Spleen (tissue), 13 donors: ENCODE measurements at places on chromosomes 1 and 21. TPM values are rescaled to one million over a fixed set of nuclear protein-coding genes. Genes with fewer than 3 reads are reported as not detected.

The PDE4DIP gene
- polyA plus RNA-seq: 10.3 TPM

DNA sequence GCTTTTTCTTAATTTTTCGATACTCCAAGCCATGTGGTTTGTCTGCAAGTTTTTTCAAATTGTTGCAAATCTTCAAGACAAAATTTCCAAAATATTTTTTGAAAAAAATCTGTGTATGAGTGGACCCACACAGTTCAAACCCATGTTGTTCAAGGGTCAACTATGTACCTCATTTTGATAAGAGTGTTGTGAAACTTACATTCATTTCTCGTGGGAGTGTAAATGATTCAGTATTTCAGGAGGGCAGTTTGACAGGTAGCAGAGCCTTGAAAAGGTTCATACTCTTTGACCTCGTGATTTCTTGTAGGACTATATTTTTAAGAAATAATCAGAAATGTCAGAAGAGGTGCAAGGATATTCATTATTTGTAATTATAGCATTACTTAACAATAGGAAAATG lies 68.0 kb downstream of the ANGPTL1 start:
- H3K4me3 ChIP-seq: no peak overlapping the region
- H3K4me1 ChIP-seq: no peaks in the 10 kb centered on the region
- H3K36me3 ChIP-seq: peaks cover 37% of the 10 kb centered on the region
- no peak overlapping the region for H3K27ac ChIP-seq

GRCh38 chr21:26140926-26141325 lies 29.6 kb downstream of the APP start:
- H3K27me3 ChIP-seq: no peaks in the 10 kb centered on the region
- no peak overlapping the region for H3K27ac ChIP-seq
- no peak for DNase-seq
- H3K4me1 ChIP-seq: peaks cover 22% of the 10 kb centered on the region

The OR2T4 gene
- not detected for polyA plus RNA-seq

- H3K4me1 ChIP-seq: no peaks in the 10 kb centered on the region
- no peaks in the 10 kb centered on the region for H3K27me3 ChIP-seq
- H3K36me3 ChIP-seq: no peaks in the 10 kb centered on the region
- H3K4me3 ChIP-seq: no peak overlapping the region
- H3K27ac ChIP-seq: no peak overlapping the region
These were observed 494.0 kb downstream of the KCNT2 start for GRCh38 chr1:196114193-196114592.

DNA sequence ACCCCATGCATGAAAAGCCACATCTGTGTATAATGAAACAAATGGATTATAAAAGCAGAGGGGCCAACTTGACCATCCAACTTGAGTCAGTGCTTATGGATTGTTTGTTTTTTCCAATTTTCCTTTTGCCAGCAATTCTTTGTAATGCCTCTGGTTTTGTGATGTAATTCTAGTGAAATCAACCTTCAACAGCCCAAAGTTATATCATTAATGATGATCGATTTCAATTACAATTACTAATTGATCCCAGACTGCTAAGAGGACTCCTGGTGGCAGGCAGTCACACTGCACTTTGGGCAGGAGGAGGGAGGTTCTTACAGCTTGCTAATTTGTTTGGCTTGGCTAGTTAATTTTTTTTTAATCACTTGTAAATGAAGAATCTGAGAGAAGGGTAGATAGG lies 552.3 kb downstream of the NUF2 start:
- no peaks in the 10 kb centered on the region for H3K27me3 ChIP-seq
- H3K4me3 ChIP-seq: no peak overlapping the region
- no peak overlapping the region for H3K27ac ChIP-seq

The PADI1 gene
- 0.09 TPM for polyA plus RNA-seq

DNA sequence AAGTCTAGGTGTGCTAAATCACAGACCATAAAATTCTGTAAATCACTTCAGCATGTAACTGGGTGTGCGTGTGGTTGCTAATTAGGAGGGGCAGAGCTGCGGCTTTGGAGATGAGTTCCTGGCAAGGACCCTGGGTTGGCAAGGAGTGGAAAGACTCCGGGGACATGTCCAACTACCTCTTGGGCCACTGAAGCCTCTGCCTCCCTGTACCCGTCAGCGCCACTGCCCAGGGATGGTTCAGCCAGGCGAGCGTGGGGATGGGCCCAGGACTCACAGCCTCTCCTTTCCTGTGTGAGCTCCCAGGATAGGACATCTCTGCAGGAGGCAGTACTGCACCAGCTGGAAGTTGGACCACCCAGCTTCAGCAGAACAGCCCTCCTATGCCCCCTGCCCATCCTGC lies 386.4 kb upstream of the VAMP3 start:
- H3K27me3 ChIP-seq: no peaks in the 10 kb centered on the region
- no peak overlapping the region for H3K4me3 ChIP-seq
- H3K27ac ChIP-seq: no peak overlapping the region
- peak; percentile 48 for DNase-seq
- no peaks in the 10 kb centered on the region for H3K36me3 ChIP-seq
- H3K4me1 ChIP-seq: peaks cover 33% of the 10 kb centered on the region

- H3K36me3 ChIP-seq: no peaks in the 10 kb centered on the region
- H3K4me3 ChIP-seq: no peak overlapping the region
- no peaks in the 10 kb centered on the region for H3K4me1 ChIP-seq
- H3K27ac ChIP-seq: no peak overlapping the region
- no peaks in the 10 kb centered on the region for H3K27me3 ChIP-seq
- DNase-seq: no peak
These were observed 61.8 kb upstream of the DNAH14 start for GRCh38 chr1:224867715-224868114.

GRCh38 chr1:31576743-31577455 lies 584 bp downstream of the TINAGL1 start:
- H3K4me1 ChIP-seq: peaks cover 13% of the 10 kb centered on the region
- H3K27me3 ChIP-seq: peaks cover 6% of the 10 kb centered on the region
- no peaks in the 10 kb centered on the region for H3K36me3 ChIP-seq
- peak overlapping the region; percentile 61 for H3K4me3 ChIP-seq

- no peak for DNase-seq
- H3K4me1 ChIP-seq: peaks cover 9% of the 10 kb centered on the region
- no peak overlapping the region for H3K4me3 ChIP-seq
- no peaks in the 10 kb centered on the region for H3K36me3 ChIP-seq
- H3K27ac ChIP-seq: no peak overlapping the region
- H3K27me3 ChIP-seq: no peaks in the 10 kb centered on the region
These were observed 131.5 kb upstream of the CTTNBP2NL start for GRCh38 chr1:112264553-112264952.

The NBPF4 gene
- polyA plus RNA-seq: not detected

GRCh38 chr1:115839029-115839678 lies 1.8 kb downstream of the NHLH2 start:
- no peaks in the 10 kb centered on the region for H3K36me3 ChIP-seq
- H3K27me3 ChIP-seq: peaks cover 72% of the 10 kb centered on the region
- no peak overlapping the region for H3K27ac ChIP-seq
- H3K4me1 ChIP-seq: peaks cover 21% of the 10 kb centered on the region
- peak overlapping the region; percentile 3 for H3K4me3 ChIP-seq
- no peak for DNase-seq

- H3K27ac ChIP-seq: no peak overlapping the region
- no peaks in the 10 kb centered on the region for H3K4me1 ChIP-seq
- no peaks in the 10 kb centered on the region for H3K27me3 ChIP-seq
- H3K36me3 ChIP-seq: no peaks in the 10 kb centered on the region
- no peak for DNase-seq
- no peak overlapping the region for H3K4me3 ChIP-seq
These were observed 126.7 kb downstream of the GDAP2 start for GRCh38 chr1:117802531-117803257.

GRCh38 chr1:20255666-20256065 lies 35.0 kb upstream of the VWA5B1 start:
- no peaks in the 10 kb centered on the region for H3K27me3 ChIP-seq
- H3K36me3 ChIP-seq: no peaks in the 10 kb centered on the region
- H3K4me1 ChIP-seq: no peaks in the 10 kb centered on the region
- no peak overlapping the region for H3K27ac ChIP-seq
- no peak overlapping the region for H3K4me3 ChIP-seq
- no peak for DNase-seq

DNA sequence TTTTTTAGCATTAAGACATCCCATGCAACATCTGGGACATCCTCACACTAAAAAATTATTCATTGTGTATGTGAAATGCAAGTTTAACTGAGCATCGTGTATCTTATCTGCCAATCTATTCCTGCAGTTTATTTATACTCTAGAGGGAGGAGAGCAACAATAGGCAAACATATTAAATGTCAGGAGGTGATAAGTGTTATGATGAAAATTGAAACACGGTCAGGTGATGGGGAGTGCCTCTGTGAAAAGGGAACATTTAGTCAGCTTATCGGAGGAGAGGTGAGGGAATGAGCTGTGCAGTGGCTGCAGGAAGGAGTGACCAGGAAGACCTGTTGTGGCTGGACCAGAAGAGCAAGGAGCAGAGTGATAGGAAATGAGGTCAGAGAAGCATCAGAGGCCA lies 775 bp upstream of the EFCAB14 start:
- H3K27ac ChIP-seq: peak overlapping the region; percentile 82
- H3K27me3 ChIP-seq: no peaks in the 10 kb centered on the region
- DNase-seq: no peak
- peak overlapping the region; percentile 97 for H3K4me3 ChIP-seq

The NSL1 gene
- polyA plus RNA-seq: 22.1 TPM

The KIF26B gene
- polyA plus RNA-seq: 0.07 TPM

DNA sequence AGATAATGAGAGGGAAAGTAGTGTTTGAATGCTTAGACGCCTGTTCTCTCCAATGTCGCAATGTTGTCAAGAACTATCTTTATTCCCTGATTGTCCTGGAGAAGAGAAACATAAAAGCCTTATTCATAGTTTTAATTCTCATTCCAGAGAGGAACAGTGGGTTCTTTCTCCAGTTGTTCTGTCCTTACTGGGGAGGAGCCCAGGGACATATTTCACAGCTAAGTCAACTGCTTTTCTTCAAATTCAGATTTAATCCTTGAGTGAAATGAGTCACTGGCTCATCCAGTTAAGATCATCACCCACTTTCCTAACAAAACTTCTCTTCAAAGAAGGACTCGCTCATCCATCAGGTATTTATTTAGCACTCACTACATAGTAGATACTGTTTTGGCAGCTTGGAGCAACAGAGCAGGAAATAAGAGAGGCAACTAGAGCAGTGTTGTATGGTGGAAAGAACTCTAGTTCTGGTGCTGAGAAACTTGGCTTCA lies 365.7 kb upstream of the USP24 start:
- H3K4me1 ChIP-seq: no peaks in the 10 kb centered on the region
- DNase-seq: no peak
- H3K27ac ChIP-seq: no peak overlapping the region
- no peaks in the 10 kb centered on the region for H3K27me3 ChIP-seq
- no peak overlapping the region for H3K4me3 ChIP-seq

The RAB3B gene
- polyA plus RNA-seq: not detected

The CHODL gene
- 2.0 TPM for polyA plus RNA-seq

GRCh38 chr1:2388004-2388913 lies 3.1 kb downstream of the MORN1 start:
- H3K27ac ChIP-seq: peak overlapping the region; percentile 15
- peaks cover 29% of the 10 kb centered on the region for H3K4me1 ChIP-seq

The CLDN17 gene
- not detected for polyA plus RNA-seq

- peak overlapping the region; percentile 82 for H3K27ac ChIP-seq
- H3K27me3 ChIP-seq: no peaks in the 10 kb centered on the region
- peaks cover 24% of the 10 kb centered on the region for H3K4me1 ChIP-seq
These were observed 37.0 kb downstream of the NDUFS5 start for GRCh38 chr1:39063191-39063590.

The VHLL gene
- not detected for polyA plus RNA-seq

DNA sequence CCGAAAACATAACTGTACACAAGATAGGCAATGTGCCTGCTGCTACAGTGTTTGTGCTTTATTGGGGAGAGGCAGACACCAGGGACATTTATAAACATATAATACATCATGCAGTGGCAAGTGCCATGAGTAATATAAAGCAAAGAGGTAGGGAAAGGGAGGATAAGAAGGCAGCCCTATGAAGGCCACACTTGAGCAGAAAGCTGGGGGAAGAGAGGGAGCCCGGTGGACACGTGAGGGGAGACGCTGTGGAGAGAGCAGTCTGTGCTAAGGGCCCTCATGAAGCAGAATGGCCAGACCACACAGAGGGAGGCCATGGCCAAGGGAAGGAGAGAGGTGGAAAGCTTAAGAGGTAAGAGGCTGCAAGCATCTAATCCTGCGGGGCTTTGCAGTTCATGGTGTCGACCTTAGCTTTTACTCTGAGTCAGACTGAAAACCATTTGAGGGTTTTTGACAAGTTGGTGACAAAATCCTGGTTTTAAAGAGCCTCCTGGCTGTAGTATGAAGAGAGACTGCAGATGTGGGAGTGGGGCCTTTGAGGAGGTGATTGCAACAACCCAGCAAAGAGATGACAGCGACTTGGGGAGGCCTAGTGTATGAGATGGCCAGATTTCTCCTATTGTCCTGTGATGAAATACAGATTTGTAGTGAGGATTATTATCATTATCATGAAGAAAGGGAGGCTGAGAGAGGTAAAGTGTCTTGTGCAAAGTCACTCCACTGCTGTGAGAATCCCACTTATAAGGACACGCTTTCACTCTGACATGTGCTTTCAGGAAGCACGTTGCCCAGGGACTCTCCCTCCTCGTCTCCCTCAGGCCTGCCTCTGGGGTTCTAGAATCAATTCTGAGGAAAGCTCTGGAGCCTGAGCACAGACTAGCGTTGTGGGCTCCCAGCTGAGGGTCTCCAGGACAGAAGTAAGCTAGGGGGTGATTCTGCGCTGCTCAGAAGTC lies 192.9 kb downstream of the RHOU start:
- DNase-seq: no peak
- no peak overlapping the region for H3K27ac ChIP-seq
- no peaks in the 10 kb centered on the region for H3K27me3 ChIP-seq
- no peak overlapping the region for H3K4me3 ChIP-seq

DNA sequence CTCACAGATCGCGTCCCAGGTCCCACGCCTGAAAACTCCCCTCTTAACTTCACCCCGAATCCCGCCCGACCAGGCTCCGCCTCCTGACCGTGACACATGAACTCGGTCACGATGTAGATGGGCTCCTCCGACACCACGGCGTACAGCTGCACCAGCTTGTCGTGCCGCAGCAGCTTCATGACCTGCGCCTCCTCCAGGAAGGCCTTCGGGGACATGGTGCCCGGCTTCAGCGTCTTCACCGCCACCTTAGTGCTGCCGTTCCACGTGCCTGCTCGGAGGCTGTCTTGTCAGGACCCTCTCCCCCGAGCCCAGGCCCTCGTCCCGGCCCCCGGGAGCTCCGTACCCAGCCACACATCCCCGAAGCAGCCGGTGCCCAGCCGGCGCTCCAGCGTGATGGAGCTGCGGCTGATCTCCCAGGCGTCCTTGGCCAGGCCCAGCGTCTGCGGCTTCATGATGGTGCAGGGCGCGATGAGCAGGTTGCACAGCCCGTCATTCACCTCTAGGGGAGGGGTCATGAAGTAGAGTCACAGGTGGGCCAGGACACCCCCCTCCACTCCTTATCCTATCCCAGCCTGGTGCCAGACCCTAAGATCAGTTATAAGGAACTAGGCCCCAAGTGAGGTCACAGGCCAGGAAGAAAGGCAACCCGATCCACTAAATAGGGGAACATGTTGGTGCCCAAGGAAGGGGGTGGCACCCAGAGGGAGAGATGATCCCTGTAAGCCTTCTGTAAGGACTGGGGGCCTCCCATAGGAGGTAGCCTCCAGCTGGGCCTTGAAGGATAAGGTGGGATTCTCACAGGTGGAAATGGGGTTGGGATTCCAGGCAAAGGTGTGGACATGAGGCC lies 11.6 kb upstream of the AHDC1 start:
- H3K4me1 ChIP-seq: peaks cover 88% of the 10 kb centered on the region
- no peak for DNase-seq
- no peak overlapping the region for H3K4me3 ChIP-seq
- no peak overlapping the region for H3K27ac ChIP-seq
- no peaks in the 10 kb centered on the region for H3K27me3 ChIP-seq
- H3K36me3 ChIP-seq: peaks cover 55% of the 10 kb centered on the region
